ENCODE measurements at places on chromosomes 7 and 10.
A peak's percentile ranks its signal among the peaks of the same experiment; 100 is the strongest.

DNA sequence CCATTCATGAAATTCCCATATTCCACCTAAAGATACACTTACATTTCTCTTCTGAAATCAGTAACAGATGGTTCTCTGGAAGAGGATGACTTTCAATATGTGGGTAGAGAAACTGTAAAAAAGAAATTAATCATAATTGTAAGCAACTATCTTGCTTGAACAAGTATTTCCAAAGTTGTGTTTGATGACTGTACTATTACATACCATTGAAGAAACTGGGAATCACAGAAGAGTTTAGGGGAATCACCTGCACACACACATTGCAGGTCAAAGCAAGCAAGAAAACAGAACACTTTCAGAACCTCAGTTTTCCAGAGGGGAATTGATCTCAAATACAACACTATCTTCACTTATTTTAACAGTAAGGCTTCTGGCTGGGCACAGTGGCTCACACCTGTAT lies 33.6 kb downstream of the GSAP start:
- H3K4me1 ChIP-seq, result peaks cover 5% of the 10 kb centered on the region
- H3K4me3 ChIP-seq, result no peak overlapping the region
- H3K36me3 ChIP-seq, result peaks cover 27% of the 10 kb centered on the region
- no peak overlapping the region for H3K27ac ChIP-seq
- H3K27me3 ChIP-seq, result no peaks in the 10 kb centered on the region

GRCh38 chr7:17069146-17069545 lies 187.4 kb upstream of the AGR3 start:
- H3K27me3 ChIP-seq, result no peaks in the 10 kb centered on the region
- H3K36me3 ChIP-seq, result no peaks in the 10 kb centered on the region
- no peaks in the 10 kb centered on the region for H3K4me1 ChIP-seq
- DNase-seq, result no peak
- H3K4me3 ChIP-seq, result no peak overlapping the region
- no peak overlapping the region for H3K27ac ChIP-seq

GRCh38 chr7:94908323-94909178 lies 1.2 kb downstream of the PPP1R9A start:
- no peak for DNase-seq
- no peak overlapping the region for H3K4me3 ChIP-seq
- no peaks in the 10 kb centered on the region for H3K4me1 ChIP-seq

GRCh38 chr10:94146313-94146712 lies 152.6 kb downstream of the PLCE1 start:
- H3K36me3 ChIP-seq, result no peaks in the 10 kb centered on the region
- no peak for DNase-seq
- no peaks in the 10 kb centered on the region for H3K4me1 ChIP-seq
- H3K4me3 ChIP-seq, result no peak overlapping the region
- no peaks in the 10 kb centered on the region for H3K27me3 ChIP-seq

GRCh38 chr10:91163869-91164474 lies 56.5 kb upstream of the PCGF5 start:
- DNase-seq, result peak; percentile 63
- H3K4me1 ChIP-seq, result peaks cover 28% of the 10 kb centered on the region
- H3K27ac ChIP-seq, result peak overlapping the region; percentile 88
- peak overlapping the region; percentile 87 for H3K4me3 ChIP-seq
